HCT116 (cell line): ENCODE measurements at places on chromosomes 4 and X. TPM values are rescaled to one million over a fixed set of nuclear protein-coding genes. Genes with fewer than 3 reads are reported as not detected.

DNA sequence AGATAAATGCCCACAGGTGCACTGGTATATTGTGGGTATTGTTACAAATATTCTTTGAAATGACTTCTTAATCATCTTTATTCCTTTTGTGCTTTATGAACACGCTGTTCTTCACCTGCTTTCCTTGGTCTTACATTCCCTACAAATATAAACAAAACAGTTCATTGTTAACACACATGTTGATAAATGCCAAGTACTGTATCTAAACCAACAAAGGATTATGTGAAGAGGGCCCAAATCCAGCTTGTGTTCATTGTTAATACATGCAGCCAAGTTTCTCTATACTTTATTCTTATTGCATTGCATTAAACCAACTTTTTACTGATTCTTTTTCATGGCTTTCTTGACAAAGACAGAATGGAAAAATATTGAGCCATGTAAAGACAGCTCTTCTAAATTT is 42.8 kb downstream of the AREG start:
- no peaks in the 10 kb centered on the region for H3K4me1 ChIP-seq
- no peak overlapping the region for H3K4me3 ChIP-seq
- no peaks in the 10 kb centered on the region for H3K27me3 ChIP-seq
- H3K27ac ChIP-seq, result no peak overlapping the region
- no peak for DNase-seq

DNA sequence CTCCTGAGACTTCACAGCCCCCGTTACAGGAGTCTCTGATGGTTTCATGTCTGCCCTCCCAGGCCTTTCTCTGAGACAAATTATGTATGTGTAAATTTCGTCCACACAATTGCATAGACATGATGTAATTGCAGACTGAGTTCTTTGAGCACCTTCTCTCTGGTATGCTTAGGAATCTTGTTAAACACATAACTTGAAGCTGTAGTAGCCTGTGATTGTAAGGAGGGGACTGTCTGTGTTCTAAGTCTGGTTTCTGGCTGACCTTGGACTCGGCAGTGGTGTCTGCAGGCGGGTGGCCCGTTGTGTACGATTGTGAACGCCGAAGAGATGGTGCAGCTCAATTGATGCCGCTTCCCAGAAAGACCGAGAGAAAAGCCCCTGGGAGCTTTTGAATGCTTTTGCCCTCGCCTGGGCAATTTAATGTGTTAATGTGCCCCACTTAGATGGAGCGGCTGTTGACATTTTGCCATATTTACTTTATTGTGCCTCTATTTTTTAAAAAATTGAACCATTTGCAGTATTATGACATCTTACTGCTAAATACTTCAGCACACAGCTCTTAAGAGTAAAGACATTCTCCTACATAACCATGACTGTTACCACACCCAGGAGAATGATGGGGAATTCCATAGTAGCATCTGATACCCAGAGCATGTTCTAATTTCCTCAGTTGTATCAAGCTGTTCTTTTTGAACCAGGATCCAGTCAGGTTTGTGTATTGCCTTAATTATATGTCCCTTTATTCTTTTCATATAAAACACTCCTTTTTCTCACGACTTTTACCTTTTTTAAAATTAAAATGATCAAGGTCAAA is 58.4 kb upstream of the TADA2B start:
- no peaks in the 10 kb centered on the region for H3K36me3 ChIP-seq
- H3K27me3 ChIP-seq, result no peaks in the 10 kb centered on the region
- no peak overlapping the region for H3K4me3 ChIP-seq
- H3K4me1 ChIP-seq, result peaks cover 15% of the 10 kb centered on the region; the same call in 1 of the 2 replicates
- no peak for DNase-seq

GRCh38 chr4:182291175-182291574 is 48.0 kb downstream of the TENM3 start:
- no peak overlapping the region for H3K4me3 ChIP-seq
- 0 out of 2 replicates have a peak, but pooled peaks cover 4% of the 10 kb centered on the region for H3K27me3 ChIP-seq
- no peak overlapping the region for H3K27ac ChIP-seq

The NDST3 gene
- total RNA-seq, result not detected

The TEC gene
- total RNA-seq, result 4.5 TPM

The KCTD8 gene
- total RNA-seq, result not detected

The CT45A10 gene
- not detected for total RNA-seq
